ENCODE measurements at places on chromosomes 13 and 19.

- no peak for DNase-seq
Observed at GRCh38 chr13:75705395-75705794, 69.3 kb downstream of the LMO7 start.

GRCh38 chr19:1495799-1496713 is 5.1 kb downstream of the REEP6 start:
- no peak for DNase-seq

DNA sequence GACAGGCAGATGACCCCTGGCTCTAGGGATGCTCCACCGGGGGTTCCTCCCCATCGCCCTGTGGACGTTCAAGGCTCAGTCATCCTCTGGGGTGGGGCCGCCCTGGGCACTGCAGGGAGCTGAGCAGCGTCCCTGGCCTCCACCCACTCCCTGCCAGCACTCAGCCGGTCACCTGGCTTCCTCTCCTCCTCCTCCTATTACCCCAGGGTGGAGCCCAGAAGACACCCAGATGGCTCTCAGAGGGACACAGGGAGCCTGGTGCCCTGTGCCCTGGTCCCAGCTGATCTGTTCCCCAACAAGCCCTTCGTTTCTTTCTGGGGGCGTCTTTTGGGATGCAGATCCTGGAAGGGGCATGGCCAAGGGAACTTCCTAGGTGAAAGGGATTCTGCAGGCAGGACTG is 3.7 kb upstream of the MKNK2 start:
- DNase-seq: no peak

GRCh38 chr13:25963674-25964073 is 88.1 kb downstream of the SHISA2 start:
- no peak for DNase-seq

GRCh38 chr19:19615086-19615485 is 3.4 kb downstream of the PBX4 start:
- DNase-seq: no peak

GRCh38 chr13:35926859-35927530 is 204.2 kb downstream of the DCLK1 start:
- DNase-seq: no peak

- DNase-seq: no peak
Observed at GRCh38 chr19:3363841-3364500, 2.4 kb upstream of the NFIC start.
